ENCODE measurements at places on chromosomes 3 and 15. TPM values are rescaled to one million over a fixed set of nuclear protein-coding genes. Genes with fewer than 3 reads are reported as not detected.
A peak's percentile ranks its signal among the peaks of the same experiment; 100 is the strongest.

GRCh38 chr3:63998852-63999754 lies 24.2 kb downstream of the PSMD6 start:
- DNase-seq = no peak

DNA sequence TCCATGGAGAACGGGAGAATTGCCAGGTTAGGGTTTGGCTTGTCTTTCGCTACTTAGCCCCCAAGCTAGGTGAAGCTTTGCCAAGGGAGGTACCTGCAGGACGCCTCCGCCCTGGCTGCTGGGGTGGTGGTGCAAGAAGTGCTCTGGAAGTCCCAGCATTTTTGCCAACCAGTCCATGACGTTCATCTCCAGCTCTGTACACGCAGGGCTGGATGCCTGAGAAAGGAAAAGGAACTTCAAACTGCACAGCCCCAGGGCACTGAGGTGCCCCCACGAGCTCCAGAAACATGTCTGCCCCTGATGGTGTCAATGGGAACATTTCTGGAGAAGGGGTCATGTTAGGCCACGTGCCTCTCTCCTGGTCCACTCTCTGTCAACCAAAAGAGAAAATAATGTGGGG lies 8.2 kb downstream of the HDC start:
- no peak for DNase-seq

GRCh38 chr15:99958426-99959097 lies 225.3 kb upstream of the LYSMD4 start:
- DNase-seq = no peak

The CAMKV gene
- total RNA-seq = 0.44 TPM

DNA sequence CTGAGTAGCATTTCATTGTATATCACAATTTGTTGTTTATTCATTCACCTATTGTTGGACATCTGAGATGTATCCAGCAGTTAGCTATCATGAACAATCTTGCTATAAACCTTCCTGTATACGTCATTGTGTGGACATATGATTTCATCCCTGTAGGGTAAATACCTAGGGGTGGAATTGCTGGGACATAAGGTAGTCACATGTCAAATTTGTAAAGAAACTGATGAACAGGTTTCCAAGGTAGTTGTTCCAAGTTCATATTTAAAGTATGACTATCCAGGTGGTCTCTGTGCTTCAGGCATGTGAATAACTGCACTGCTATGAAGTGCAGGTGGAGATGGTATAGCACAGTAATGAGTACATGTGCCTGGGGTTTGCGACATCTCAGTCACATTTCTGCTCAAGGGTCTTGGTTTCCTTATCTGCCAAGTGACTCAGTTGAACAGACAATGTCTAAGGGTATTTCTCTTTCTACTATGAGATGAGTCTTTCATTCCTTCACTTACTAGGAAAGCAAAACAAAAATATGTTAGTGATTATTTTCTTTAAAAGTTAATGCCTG lies 229.0 kb upstream of the HES1 start:
- no peak for DNase-seq

The C3orf22 gene
- total RNA-seq = not detected

The HIGD1A gene
- total RNA-seq = 93.2 TPM

The SIDT1 gene
- 16.6 TPM for total RNA-seq

The EHD4 gene
- total RNA-seq = 24.2 TPM

GRCh38 chr15:65856821-65857455 lies 12.4 kb upstream of the RAB11A start:
- peak; percentile 75 for DNase-seq

The SOX14 gene
- total RNA-seq = not detected

DNA sequence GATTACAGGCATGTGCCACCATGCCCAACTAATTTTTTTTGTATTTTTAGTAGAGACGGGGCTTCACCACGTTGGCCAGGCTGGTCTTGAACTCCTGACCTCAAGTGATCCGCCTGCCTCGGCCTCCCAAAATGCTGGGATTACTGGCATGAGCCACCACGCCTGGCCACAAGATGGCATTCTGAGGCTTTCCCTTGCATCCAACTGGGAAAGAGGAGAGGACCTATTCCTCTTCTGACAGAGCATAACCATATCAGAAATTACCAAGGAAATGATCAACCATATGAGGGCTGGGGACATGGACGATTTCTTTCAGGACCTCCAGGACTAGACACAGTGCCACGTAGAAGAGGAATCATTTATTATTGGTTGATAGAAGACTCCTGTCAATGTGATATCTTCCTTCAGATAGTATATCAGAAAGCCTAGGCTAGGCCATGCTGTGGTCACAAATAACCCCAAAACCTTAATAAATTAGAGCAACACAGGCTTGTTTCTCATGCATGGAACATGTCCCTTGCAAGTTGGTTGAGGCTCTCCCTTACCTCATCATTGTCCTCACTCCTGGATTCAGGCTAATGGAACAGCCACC lies 372.3 kb upstream of the IL12A start:
- DNase-seq = no peak

DNA sequence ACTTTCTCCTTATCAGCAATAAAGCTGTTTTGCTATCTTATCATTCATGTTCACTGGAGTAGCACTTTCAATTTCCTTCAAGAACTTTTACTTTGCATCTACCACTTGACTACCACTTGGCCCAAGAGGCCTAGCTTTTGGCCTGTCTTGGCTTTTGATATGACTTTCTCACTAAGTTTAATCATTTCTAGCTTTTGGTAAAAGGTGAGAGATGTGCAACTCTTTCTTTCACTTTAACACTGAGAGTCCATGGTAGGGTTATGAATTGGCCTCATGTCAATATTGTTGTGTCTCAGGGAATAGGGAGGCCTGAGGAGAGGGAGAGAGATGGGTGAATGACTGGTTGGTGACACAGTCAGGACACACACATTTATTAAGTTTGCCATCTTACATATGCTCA lies 31.0 kb upstream of the FAM3D start:
- DNase-seq = no peak

The C2CD4B gene
- 0.13 TPM for total RNA-seq

The EPB42 gene
- total RNA-seq = not detected

The C3orf20 gene
- 0.18 TPM for total RNA-seq

- no peak for DNase-seq
Observed at GRCh38 chr15:38883987-38884386, 319.4 kb upstream of the RASGRP1 start.

GRCh38 chr3:76943671-76944070 lies 96.2 kb upstream of the ROBO2 start:
- no peak for DNase-seq

The OR5H15 gene
- not detected for total RNA-seq

The TCTA gene
- total RNA-seq = 21.3 TPM

The CNOT10 gene
- 54.9 TPM for total RNA-seq

GRCh38 chr15:25797035-25797434 lies 66.1 kb downstream of the ATP10A start:
- no peak for DNase-seq

DNA sequence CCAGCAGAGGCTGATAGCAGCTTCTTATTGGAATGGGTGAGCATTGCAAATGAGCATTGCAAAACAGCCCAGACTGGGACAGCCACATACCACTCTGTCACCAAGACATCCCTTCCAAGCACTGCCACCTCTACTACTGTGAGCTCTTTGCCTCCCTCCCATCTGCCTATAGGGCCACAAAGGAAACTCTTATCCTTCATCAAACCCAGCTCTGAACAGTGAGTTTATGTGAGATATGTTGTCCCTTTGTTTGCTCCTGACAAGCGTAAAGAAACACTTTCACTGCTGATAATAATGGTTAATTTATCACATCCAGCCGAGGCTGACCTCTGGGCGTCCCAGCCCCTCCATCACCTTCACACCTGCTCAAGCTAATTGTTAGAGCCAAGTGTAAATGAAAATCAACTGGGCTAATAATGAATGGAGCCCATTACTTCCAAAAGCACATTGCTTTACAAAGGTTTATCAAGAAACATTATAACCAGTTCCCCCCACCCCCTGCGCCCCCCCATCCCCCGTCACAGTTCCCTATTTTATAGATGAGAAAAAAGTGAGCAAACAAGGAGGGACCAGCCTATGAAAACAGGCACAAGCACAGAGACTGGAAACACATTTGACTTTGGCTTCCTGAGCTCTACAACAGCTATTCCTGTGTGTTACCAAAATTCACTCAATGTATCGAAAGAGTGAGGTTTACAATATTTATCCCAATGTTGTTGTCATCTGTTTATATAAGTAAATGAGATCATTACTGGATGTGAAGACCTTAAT lies 146.3 kb downstream of the ANXA2 start:
- no peak for DNase-seq

DNA sequence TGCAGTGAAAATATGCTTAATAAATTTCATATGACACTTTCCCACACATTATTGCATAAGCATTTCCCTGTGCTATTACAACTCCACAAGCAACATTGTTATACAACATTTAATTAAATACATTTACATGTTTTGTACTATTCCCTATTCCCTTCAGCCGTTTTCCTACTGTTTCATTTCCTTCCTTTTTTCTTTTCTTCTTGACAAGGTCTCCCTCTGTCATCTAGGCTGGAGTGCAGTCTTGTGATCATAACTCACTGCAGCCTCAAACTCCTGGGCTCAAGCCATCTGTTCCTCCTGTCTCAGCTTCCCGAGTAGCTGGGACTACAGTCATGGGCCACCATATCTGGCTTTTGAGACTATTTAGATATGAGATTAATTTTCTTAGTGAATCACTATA lies 254.7 kb downstream of the NFKBIZ start:
- DNase-seq = no peak

DNA sequence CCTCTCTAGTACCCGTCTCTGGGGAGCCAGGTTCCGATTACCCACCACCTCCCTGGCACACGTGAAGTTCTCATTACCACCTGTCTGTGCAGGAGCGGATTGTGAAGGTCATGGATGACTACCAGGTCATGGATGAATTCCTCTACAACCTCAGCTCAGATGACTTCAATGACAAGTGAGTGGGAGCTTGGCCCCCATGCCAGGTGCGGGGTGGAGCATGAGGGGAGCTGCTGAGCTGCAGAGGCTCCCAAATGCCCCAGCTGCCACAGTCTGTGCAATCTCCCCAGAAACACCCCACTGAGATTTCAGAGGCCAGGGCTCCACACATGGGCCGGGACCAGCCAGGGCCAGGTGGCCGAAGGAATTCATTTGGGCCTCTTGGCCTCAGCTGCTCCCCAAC lies 34.3 kb downstream of the DNAH1 start:
- DNase-seq = no peak

The ADCY5 gene
- not detected for total RNA-seq

- peak; percentile 11 for DNase-seq
Observed at GRCh38 chr3:40387001-40387894, at the start of gene ENTPD3. Gene ENTPD3 (plus strand): TSS chr3:40387184. CDS start chr3:40388058, 874 bp downstream.

DNA sequence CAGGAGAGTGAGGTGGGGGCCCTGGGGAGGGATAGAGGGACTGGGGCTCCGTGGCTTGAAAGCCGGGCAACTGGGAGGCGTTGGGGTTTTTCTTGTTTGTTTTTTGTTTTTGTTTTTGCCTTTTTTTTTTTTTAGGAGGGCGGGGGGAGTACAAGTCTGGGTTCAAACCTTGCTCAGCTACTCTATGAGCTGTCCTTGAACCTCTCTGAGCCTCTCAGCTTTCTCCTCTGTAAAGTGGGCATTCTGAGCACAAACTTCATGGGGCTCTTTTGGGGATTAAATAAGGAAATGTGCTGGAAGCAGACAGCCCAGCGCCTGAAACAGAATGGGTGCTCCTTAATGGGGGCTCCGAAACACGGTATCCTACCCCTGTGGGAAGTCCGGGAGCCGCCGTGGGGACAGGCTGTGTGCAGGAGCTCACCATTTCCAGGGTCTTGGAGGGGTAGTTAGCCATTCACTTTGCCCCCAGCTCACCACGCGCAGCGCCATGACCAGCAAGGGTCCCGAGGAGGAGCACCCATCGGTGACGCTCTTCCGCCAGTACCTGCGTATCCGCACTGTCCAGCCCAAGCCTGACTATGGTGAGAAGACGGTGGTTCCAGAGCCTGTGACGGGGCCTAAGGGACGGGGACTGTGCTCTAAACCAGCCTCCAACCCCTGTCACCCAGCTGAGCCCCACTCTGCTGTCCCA lies 388 bp downstream of the ACY1 start:
- no peak for DNase-seq

The ECE2 gene
- not detected for total RNA-seq

GRCh38 chr15:60442763-60443162 lies 36.2 kb downstream of the ICE2 start:
- DNase-seq = no peak

DNA sequence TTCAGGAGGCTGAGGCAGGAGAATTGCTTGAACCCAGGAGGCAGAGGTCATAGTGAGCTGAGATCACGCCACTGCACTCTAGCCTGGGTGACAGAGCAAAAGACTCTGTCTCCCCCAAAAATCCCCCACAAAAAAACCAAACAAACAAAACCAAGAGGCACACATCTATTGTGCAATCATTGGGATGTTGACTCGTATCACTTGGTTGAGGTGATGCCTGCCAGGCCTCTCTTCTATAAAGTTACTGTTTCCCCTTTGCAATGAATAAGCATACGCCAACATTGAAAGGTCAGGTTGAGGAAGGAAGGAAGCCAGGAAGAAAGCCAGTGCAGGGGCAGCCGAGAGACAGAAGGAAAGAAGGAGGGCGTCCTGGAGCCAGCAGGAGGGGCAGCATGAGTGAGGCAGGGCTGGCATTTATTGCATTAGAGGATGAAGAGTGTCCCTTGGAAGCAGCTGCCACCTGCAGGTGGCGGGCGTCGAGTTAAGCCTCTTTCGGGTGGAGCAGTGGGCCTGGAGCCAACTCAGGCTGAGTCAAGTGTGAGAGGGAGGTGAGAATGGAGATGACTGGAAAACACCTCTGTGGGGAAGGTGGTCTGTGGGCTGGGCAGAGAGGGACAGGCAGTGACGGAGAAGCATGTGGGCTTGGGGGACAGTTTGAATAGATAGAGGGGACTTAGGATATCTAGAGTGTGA lies 8.3 kb upstream of the CSPG4 start:
- DNase-seq = no peak

- no peak for DNase-seq
Observed at GRCh38 chr15:48394970-48395369, 63.7 kb downstream of the DUT start.

The RFT1 gene
- total RNA-seq = 52.7 TPM

The GOLGA6B gene
- total RNA-seq = not detected

The HHATL gene
- not detected for total RNA-seq

DNA sequence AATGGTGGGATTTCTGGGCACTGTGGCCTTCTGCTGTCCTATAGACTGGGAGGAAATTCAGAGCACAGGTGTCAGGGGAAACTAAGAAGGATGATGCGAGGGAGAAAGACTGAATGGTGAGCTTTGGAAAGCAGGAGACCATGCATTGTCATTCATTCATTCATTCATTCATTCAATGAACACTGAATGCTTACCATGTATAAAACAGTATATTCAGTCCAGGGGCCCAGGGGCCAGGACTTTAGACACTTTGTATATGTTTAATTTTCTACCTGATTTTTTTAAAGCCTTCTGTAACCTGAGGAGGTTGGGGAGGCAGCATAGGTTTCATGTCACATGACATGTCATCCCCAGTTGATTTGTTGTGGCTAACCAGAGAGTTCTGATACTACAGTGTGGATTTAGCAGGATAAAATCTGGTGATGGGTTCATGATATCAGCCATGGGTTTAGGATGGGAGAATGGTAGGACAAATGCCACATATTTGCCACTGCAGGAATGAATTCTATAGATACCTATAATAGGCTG lies 57.7 kb upstream of the ATG7 start:
- DNase-seq = no peak

GRCh38 chr3:46895204-46895660 lies 17.7 kb downstream of the PTH1R start:
- peak; percentile 71 for DNase-seq
